Activated CD8-positive, alpha-beta memory T cell treated with anti-CD3 and anti-CD28 coated beads for 48 hours (primary cell): ENCODE measurements at places on chromosomes 7 and 10.
A peak's percentile ranks its signal among the peaks of the same experiment; 100 is the strongest.

DNA sequence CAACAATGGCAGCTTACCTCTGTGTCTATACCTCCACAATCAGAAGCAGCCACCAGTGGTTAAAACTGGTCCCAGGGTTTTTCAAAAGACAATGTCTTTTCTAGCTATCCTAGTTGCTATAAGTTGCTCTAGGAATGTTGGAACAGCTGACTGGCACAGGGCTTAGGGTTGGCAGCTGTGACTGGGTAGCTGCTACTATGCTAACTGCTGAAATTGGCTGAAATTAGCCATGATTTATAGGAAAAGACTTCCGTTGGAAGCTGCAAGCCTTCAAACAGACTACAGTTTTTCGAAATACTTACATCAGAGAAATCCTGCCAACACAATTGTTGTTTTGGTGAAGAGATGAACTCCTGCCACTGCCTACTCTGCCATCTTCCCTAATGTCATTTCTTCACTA is 102.3 kb downstream of the MKX start:
- no peak for DNase-seq

GRCh38 chr7:17548014-17548653 is 249.7 kb downstream of the AHR start:
- no peak for DNase-seq

DNA sequence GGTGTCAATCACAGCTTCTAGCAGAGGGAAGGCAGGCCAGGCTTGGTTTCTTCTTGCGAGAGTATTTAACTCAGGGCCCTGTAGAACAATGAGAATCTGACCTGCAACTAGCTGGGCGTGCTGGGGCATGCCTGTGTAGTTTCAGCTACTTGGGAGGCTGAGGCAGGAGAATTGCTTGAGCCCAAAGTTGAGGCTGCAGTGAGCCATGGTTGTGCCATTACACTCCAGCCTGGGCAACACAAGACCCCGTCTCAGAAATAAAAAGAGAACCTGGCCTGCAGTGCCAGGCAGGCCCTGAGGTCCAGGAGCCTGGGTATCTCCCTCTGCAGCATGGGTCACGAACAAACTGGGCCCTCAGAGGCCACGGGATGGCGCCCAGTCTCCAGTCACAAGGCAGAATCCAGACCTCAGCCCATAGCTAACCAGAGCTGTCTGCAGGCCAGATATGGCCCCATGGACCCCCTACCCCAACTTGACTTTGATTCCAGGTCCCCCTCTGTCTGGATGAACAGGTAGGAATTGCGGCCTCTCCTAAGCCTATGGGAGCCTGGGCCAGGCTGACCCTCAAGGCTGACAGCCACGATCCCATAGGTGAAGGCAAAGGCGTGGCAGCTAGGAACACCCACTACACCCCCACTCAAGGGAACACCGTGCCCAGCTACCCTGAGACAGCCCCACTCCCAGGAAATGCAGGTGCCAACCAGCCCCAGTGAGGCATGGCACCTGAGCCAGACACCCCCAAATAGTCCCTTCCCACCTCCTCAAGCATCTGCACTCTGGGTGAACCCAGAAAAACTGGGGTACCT is 102.7 kb upstream of the TNRC18 start:
- peak; percentile 41 for DNase-seq

GRCh38 chr10:34290412-34291081 is 524.5 kb downstream of the PARD3 start:
- no peak for DNase-seq

GRCh38 chr10:11713186-11713743 is 28.9 kb upstream of the ECHDC3 start:
- no peak for DNase-seq

- no peak for DNase-seq
Observed at GRCh38 chr10:12369982-12370381, 20.6 kb downstream of the CAMK1D start.

DNA sequence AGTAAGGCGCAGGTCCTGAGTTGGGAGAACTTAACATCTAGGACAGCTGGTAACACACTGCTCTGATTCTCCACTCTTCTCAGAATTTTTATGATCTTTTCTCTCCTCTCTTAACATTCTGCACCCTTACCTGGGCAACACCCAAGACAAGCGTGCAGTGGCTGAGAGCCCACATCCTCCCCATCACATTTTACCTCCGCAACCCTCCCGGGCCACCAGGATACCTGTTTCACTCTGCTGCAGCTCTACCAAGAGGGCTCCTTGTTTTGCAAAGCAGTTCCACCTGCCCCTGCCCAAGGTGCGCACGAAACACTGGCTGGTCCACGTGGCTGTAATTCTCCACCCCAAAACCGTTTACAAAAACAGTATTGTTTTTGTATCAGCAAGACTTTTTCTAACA is 81.5 kb downstream of the ITIH5 start:
- DNase-seq: no peak

GRCh38 chr10:78225594-78225993 is 191.9 kb downstream of the RPS24 start:
- DNase-seq: no peak

DNA sequence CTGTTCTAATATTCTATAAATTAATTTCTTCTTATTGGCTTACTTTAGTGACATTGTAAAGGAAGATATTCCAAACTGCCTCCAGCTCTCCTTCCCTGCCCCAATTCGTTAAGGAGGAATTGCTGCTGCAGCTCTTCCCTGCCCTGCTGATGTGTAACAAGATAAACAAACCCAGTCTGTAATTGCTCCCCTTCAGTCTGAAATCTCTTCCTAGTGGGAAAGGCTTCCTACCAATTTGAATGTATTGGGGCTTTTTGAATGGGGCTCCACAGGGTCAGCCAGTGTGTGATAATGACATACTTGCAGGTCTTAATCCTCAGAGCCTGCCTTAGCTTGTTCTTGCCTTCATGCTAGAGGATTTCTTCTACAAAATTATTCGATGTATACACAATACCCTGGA is 849.9 kb upstream of the GHITM start:
- no peak for DNase-seq

GRCh38 chr7:143987513-143987912 is 12.6 kb upstream of the OR6B1 start:
- DNase-seq: no peak

DNA sequence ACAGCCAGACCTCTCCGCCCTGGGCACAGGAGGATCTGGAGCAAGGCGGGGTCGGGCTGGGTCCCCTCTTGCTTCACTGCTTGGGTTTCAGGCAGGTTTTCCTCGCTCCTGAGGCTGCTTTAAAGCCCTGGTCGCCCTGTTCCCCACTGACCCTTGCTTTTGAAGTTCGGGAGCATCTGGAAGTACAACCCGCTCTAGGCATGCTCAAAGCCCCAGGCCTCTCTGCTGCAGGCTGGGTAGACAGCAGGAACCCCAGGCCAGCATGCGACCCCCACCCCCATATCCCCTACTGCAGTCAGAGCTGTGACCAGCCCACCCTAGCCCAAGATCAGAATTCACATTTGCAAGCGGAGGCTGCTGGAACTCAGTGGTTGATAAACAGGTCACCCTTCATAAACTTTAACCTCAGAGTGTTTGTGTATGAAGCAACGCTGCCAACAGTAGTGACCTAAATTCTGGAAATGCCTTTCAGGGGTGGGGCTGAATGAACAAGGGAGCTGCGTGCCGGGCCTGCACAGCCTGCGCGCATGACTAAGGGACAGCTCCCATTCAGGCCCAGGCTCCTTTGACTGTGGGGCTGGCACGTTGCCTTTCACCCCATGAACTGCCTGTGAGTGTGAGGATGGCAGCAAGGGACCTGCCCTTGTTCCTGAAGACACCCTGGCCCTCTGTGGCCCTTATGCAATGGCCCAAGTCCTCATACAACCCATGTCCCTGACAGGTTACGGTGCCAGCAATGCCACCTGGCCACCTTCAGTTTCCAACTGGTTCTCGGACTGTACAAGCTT is 52.5 kb downstream of the PROSER2 start:
- DNase-seq: no peak

- no peak for DNase-seq
Observed at GRCh38 chr7:45915606-45916005, 5.5 kb downstream of the IGFBP3 start.

- no peak for DNase-seq
Observed at GRCh38 chr10:58576751-58577436, 64.2 kb downstream of the BICC1 start.

- no peak for DNase-seq
Observed at GRCh38 chr7:135666156-135666555, 3.8 kb downstream of the STMP1 start.

- no peak for DNase-seq
Observed at GRCh38 chr7:54392935-54393334, 149.2 kb upstream of the VSTM2A start.

DNA sequence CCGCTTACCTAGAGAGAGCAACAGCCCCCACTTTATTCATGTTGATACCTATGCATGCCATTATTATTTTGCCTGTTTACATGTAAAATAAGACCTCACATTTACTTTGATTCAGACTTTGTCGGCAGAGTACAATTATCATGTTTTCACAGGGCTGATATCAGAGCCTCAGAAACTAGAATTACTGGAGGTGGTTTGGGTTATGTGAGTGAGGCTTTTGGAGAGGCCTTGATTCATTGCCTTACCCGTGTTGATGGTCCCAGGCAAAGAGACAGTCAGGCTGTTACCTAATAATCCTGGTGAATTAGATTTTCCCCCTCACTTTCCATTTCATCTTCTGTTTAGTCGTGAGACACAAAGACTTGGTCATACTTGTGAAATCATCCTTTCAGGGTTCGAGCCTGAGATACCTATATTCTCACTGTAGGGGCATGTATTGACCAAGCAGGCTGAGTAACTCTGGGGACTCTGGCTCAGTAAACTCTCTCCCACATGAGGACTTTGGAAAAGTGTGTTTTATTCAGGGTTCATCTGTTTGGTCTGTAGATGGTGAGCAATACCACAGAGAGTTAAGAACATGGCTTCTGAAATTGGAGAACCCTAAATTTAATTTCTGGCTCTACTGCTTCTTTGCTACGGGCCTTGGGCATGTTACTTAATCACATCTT is 150.9 kb downstream of the CELF2 start:
- no peak for DNase-seq

GRCh38 chr7:39130857-39131526 is 153.3 kb downstream of the POU6F2 start:
- no peak for DNase-seq

- DNase-seq: no peak
Observed at GRCh38 chr7:148590471-148590870, at the start of gene C7orf33. TSS of gene C7orf33 (plus strand) at chr7:148590766. CDS start at chr7:148590926, 160 bp downstream.

DNA sequence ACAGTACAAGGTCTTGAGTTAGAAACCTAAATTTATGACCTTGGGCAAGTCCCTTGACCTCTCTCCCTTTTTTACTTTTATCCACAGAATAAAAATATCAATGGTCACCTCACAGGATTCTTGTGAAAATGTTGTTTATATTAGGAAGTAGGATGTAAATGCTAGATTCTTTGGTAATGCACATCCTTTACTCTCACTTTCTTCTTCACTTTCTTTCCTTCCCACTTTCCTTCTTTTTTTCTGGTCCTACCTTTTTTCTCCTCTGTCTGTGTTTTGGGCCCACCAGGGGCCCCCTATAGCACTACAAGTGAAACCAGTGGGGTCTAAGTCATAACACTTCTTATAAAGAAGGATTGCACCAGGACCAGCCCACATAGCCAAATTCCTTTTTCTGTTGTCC is 12.1 kb downstream of the RPEL1 start:
- DNase-seq: no peak

GRCh38 chr10:133465950-133466474 is 12.3 kb downstream of the SCART1 start:
- no peak for DNase-seq

GRCh38 chr10:45452268-45452667 is 78.3 kb downstream of the ALOX5 start:
- DNase-seq: no peak

GRCh38 chr10:85615556-85615955 is 751.0 kb downstream of the GRID1 start:
- no peak for DNase-seq

DNA sequence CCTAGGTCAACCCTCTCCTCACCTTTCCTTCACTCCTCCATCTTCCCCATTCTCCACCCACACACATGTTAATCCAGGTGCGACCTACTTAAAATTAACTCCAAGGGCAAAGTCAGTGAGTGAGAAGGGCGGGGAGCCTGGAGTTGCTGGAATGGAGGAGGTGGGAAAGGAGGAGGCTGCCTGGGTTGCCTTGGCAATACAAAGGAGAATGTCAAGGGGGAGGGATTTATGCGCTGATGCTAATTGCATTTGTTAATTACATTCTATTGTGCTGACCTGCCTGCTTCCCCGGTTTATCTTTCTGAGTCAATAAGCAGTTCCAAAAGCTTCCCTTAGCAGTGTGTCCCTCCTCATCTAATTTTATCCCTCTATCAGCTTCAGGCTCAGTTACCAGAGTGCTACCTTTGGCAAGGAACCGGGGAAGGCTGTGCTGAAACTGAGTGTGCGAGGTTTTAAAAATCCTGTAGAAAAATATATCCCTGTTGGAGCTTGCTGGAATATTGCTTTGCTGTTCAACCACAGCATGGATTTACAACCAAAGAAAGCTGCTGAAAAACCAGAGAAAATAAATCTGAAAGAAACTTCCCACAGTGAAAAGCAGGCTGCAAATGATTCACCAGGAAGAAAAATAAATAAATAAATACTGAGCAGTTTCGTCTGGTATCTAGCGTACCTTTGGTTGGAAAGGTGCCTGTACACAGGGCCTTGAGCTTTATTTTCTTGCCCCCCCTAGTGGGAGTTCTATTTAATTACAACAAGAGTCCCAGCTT is 113.2 kb upstream of the DGKB start:
- DNase-seq: no peak

DNA sequence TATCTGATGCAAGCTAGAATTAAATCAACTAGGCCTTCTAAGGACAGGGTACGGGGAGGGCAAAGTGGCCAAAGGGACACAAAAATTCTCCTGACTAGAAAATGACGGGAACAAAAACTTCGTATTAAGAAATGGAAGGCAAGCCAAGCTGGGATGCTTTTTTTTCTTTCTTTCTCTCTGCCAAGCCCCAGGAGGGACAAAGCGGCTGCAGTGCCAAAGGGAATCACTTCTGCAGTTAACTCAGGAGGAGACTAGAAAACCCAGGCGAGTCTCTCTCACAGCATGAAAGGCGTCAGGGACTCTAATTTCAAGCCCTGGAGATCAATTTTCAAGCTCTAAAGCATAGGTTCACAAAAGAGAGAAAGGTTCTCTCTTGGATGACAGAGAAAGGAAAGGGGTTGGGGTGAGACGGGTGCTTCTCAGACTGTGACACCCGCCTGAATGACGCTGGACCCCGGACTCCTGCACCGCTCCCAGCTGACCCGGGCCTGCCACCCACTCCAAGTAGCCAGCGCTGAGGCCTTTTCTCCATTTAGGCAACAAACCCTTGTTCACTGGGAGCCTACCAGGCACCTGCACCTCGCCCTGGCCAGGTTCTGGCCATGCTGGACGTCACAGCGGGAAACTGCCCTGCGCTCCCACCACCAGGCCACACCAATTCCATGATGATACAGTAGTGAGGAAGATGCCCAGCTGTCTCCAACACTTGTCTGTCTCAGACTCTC is 56.5 kb downstream of the KIAA1549 start:
- DNase-seq: no peak
